SJSA1 (cell line): ENCODE measurements at places on chromosomes 13 and 19. TPM values are rescaled to one million over a fixed set of nuclear protein-coding genes. Genes with fewer than 3 reads are reported as not detected.

- DNase-seq = peak; percentile 39
- peaks cover 11% of the 10 kb centered on the region for H3K27me3 ChIP-seq
- no peaks in the 10 kb centered on the region for H3K4me1 ChIP-seq
- H3K4me3 ChIP-seq = no peak overlapping the region
- H3K27ac ChIP-seq = no peak overlapping the region
- peaks cover under 1% of the 10 kb centered on the region; the same call in 1 of the 2 replicates for H3K36me3 ChIP-seq
Observed at GRCh38 chr19:35790981-35791813, 15.8 kb downstream of the ARHGAP33 start.

- peaks cover 4% of the 10 kb centered on the region; the same call in 1 of the 2 replicates for H3K4me1 ChIP-seq
- peaks cover 17% of the 10 kb centered on the region for H3K27me3 ChIP-seq
- no peak overlapping the region for H3K27ac ChIP-seq
- DNase-seq = no peak
- H3K4me3 ChIP-seq = peak overlapping the region; percentile 37
Observed at GRCh38 chr19:30374539-30374864, 2.3 kb downstream of the ZNF536 start.

GRCh38 chr13:33227927-33228647 lies 57.5 kb downstream of the STARD13 start:
- H3K4me3 ChIP-seq = no peak overlapping the region
- H3K27ac ChIP-seq = peak overlapping the region; percentile 82
- DNase-seq = no peak
- peaks cover 40% of the 10 kb centered on the region for H3K4me1 ChIP-seq
- H3K27me3 ChIP-seq = no peaks in the 10 kb centered on the region
- peaks cover 22% of the 10 kb centered on the region; the same call in 1 of the 2 replicates for H3K36me3 ChIP-seq

DNA sequence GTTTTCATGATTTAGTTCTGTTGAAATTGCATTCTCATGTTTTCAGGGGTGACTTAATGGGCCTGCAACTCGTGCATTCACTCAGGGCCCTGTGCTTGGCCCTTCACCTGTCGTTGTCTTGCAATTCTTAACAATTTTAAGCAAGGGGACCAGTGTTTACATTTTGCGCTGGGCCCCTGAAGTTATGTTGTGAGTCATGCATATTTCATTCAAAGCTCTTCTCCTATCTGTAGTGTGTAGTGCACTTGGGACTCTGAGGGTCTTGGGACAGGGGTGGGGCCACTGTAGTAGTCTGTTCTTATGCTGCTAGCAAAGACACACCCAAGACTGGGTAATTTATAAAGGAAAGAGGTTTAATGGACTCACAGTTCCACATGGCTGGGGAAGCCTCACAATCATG lies 211.2 kb upstream of the RXFP2 start:
- DNase-seq = no peak
- H3K36me3 ChIP-seq = no peaks in the 10 kb centered on the region
- no peaks in the 10 kb centered on the region for H3K4me1 ChIP-seq
- no peaks in the 10 kb centered on the region for H3K27me3 ChIP-seq
- no peak overlapping the region for H3K4me3 ChIP-seq

GARIN5A gene
- not detected in 2 replicates for total RNA-seq

DNA sequence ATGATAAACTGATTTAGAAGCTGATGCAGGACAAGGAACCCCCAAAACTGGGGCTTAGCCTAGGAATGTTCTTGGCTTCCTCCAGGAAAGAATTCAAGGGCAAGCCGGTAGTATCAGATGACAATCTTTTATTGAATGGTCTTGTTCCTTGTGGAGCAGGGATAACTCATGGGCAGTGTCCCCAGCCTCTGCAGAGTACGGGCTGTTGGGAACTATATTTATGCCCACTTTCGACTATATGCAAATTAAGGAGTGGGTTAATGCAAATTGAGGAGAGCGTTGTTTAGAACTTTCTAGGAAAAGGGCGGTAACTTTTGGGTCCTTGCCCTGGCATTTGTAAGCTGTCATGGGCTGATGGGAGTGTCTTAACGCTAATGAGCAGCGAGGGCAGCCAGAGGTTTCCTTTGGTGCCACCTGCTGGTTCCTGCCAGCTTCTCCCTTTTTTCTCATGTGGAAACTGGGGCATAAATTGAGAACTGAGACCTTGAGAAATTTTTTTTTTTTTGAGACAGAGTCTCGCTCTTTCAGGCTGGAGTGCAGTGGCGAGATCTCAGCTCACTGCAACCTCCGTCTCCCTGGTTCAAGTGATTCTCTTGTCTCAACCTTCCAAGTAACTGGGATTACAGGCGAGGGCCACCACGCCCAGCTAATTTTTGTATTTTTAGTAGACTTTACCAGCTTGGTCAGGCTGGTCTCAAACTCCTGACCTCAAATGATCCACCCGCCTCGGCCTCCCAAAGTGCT lies 79.4 kb upstream of the ABCC4 start:
- no peak overlapping the region for H3K4me3 ChIP-seq
- no peaks in the 10 kb centered on the region for H3K4me1 ChIP-seq
- no peaks in the 10 kb centered on the region for H3K36me3 ChIP-seq

TNNT1 gene
- total RNA-seq = 0.34 and 3.4 TPM in 2 replicates

GRCh38 chr13:95403349-95404140 lies 102.3 kb upstream of the ABCC4 start:
- H3K36me3 ChIP-seq = no peaks in the 10 kb centered on the region
- no peak overlapping the region for H3K27ac ChIP-seq
- no peaks in the 10 kb centered on the region for H3K27me3 ChIP-seq
- H3K4me3 ChIP-seq = no peak overlapping the region
- H3K4me1 ChIP-seq = no peaks in the 10 kb centered on the region; the same call in 1 of the 2 replicates
- no peak for DNase-seq

DNA sequence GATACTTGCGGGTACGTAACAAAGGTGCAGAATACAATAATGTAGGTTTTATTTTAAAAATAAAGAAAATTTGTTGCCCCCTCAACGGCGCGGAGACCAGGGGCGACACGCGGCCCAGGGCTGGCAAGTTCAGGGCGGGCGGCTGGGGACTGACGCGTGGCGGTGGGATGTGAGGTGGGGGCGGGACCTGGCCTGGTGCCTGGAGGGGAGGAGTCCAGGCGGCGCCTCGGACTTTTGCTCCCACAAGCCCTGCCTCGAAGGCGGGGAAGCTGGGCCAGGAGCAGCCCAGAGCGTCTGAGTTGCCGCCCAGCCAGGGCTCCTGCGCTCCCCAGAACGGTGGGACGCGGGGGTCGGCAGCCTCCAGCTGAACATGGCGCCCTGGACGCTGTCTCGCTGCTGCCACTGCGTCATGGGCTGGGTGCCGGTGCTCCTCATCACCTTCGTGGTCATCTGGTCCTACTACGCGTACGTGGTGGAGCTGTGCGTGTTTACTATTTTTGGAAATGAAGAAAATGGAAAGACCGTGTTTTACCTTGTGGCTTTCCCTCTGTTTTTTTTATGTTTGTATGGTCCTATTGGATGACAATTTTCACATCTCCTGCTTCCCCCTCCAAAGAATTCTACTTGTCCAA lies 1122.8 kb upstream of the ATXN8OS start:
- H3K4me1 ChIP-seq = no peaks in the 10 kb centered on the region
- no peak for DNase-seq
- no peak overlapping the region for H3K4me3 ChIP-seq
- no peaks in the 10 kb centered on the region for H3K36me3 ChIP-seq
- no peaks in the 10 kb centered on the region for H3K27me3 ChIP-seq

HAUS5 gene
- total RNA-seq = 10.2 and 15.2 TPM in 2 replicates
